ENCODE measurements at places on chromosomes 3 and 15.

DNA sequence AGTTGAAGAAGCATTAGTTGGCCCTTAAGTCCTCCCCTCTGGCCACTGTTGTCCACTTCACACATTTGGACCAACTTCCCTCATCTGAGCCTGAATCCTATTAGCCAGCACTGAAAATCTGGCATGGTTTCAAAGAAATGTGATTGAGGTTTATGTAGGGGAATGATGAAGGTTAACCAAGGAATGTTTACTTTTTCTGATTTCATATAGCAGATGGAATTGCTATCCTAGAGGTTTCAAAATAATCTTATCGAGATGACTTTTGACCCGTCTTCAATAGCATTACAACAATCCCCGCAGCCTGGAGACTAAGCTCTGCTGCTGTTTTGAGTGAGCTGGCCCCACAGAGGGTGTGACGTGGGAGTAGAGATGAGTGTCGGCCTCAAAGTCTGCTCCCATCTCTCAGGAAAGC lies 200.8 kb upstream of the IL12A start:
- DNase-seq, result no peak

DNA sequence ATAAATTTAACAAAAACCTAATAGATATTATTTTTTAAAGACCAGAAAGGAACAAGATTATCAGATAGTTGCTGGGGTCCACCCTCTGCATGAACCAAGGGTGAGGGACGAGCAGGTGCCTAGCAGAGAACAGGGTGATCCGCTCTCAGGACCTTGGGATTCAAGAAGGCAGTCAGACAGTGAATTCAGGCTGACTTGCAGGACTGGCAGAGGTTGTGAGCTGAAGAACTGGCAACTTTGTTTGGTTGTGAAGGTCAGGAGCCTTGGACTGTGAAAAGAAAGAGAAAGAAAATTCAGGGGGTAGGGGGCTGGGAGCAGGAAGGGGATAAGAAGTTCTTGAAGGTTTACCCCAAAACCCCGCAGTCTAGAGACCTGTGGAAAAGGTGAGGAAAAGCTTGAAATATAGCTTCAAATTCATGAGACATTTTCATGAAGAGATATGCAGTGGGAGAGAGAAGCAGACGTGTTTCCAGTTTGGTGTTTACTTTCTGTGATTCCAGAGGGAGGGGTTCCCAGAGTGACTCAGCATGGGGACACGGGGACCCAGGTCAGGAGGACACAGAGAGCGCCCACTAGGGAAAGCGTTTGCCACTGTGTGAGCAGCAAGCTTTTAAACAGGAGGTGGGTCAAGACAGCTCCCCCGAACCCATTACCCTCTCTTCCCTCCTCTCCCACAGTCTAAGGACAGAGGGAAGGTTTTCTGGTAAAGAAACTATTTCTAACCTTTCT lies 217.2 kb upstream of the UMPS start:
- no peak for DNase-seq

DNA sequence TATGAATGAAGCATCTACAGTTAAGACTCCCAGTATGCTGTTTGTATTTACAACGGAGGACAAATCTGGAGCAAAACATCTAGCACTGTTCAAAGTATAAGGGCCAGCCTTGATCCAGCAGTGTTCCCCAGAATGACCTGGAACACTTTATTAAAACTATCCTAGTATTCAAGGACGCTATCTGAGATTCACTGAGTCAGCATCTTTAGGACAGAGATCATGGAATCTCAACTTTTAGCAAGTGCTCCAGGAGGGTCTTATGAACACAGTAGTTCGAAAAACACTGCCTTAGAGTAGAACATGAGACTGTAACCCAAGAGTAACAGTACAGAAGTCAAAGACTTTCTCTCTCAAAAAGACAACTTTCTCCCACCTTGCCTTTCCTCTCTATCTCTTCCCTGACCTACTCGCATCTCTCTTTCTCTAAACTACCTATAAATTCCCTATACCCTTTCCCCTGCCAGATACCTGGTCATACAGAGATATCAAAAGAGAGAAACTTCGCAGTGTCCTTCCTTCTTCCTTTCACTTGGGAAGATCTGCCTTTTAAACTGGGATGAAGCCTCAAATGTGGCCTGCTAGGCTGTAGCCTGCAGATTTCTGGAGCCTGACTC lies 43.8 kb downstream of the AAGAB start:
- no peak for DNase-seq

GRCh38 chr15:43552256-43552655 lies 34.8 kb downstream of the MAP1A start:
- DNase-seq, result no peak

GRCh38 chr15:64009798-64010261 lies 36.5 kb downstream of the DAPK2 start:
- peak; percentile 62 for DNase-seq

- no peak for DNase-seq
These were observed 2.8 kb downstream of the VIPR1 start for GRCh38 chr3:42505128-42505848.

GRCh38 chr15:70820214-70820613 lies 33.7 kb downstream of the LARP6 start:
- no peak for DNase-seq

- no peak for DNase-seq
These were observed 18.6 kb downstream of the RFTN1 start for GRCh38 chr3:16494814-16495431.

DNA sequence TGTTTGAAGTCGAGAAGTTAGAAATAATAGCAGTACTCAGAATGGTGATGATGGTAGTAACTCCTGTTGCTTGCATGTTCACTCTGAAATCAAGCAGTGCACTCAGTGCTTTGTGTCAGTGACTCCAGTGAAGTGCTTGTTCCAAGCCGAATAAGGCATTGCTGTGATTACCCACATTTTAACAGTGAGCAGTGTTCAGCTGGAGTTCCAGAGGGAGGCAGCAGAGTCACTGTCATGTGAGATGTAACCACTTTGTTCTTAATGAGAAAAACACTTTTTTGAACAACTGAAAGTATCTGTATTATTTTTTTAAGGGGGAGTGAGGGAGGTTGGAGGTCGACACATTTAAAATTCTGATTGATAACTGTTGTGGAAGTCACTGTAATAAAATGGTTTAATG lies 3.7 kb downstream of the MDFIC2 start:
- no peak for DNase-seq

GRCh38 chr3:2735392-2735894 lies 374.7 kb downstream of the IL5RA start:
- DNase-seq, result no peak

DNA sequence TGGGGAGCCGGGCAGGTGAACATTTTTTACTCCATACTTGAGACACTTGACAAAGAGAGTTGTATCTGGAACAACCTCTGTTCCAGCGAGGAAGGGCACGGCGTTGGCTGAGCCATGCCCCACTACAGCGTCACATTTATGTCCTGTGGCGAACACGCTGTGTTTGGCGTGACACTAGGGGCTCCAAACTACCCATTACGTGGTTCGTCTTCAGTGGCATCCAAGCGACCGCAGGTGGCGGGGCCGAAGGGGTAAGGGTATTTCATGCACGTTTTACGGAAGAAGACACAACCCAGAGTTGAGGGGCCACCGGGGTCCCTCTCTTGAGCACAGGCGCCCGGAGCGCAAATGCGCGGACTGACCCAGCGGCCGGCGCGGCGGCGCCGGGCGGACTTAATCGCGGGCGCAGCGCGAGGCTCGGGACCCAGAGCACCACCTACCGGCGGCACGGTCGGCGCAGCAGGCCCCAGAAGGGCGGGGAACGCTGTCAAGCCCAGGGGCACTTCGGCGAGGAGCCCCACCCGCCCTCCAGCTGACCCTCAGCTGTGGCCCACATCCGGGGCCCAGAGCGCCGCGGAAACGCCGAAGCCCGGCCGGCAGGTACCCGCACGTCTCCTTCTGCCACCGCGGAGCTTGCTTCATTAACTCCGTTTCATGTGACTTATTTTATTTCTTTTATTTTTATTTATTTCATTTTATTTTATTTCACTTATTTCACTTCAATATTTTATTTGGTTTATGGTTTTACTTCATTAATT lies 36.4 kb upstream of the TRIM71 start:
- peak; percentile 64 for DNase-seq

GRCh38 chr15:89179966-89180875 lies 41.2 kb downstream of the RLBP1 start:
- no peak for DNase-seq

DNA sequence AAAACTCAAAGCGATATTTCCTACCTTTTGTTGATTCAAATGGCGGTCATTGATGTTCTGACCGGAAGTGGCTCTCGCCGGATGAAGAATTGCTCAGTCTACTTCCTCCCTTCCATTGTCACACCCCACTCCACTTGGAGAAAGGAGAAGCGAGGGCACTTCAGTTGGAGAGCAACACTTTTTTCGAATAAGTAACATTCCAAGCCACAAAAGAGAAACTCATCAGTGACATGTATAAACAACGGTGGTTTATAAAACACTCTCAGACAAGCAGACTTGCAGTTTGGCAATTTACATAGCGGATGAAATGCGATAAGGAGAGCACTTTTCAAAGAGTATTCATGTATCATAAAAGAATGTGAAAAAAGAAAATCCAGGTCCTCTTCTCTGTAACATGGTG lies 919.1 kb downstream of the MCTP2 start:
- no peak for DNase-seq

- peak; percentile 10 for DNase-seq
These were observed 140.5 kb downstream of the TLE3 start for GRCh38 chr15:69957175-69957574.

DNA sequence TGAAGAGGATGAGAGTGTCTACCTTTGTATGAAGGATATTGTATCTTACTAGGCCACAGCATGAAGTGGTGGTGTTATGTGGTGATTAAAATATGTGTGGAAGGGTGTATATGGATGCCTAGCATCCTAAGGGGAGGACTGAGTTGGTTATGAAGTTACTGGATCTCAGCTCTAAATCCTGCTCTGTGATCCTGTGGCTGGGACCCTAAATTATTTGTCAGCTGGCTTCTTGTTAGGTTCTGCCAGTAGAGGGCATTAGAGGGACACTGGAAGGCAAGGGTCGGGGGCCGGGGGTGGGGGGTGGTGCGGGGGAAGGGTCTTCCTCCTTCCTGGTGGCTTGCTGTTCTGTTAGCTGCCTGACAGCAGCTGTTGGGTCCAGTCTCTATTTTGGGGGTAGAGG lies 34.9 kb downstream of the MORF4L1 start:
- DNase-seq, result no peak

GRCh38 chr15:34737477-34737876 lies 17.3 kb downstream of the GJD2 start:
- DNase-seq, result no peak

GRCh38 chr3:40299721-40300335 lies 9.7 kb upstream of the EIF1B start:
- no peak for DNase-seq

DNA sequence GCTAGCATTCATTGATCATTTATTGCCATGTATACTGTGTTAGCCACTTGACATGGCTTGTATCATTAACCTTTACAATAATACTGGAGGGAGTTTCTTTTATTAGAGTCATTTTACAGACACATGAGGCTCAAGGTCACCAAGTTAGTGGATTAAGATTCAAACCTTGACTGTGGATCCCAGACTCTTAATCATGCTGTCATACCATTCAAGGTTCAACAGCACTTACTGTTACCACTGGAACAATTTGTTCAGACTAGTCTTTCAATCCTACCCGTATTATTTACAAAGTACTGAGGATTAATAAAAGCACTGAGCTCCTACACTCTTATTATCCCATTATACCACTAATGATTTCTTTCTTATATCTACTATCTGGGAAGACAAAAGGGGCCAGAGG lies 1.2 kb downstream of the COX17 start:
- DNase-seq, result no peak

GRCh38 chr3:67655364-67656121 lies 1.1 kb upstream of the SUCLG2 start:
- DNase-seq, result peak; percentile 84

DNA sequence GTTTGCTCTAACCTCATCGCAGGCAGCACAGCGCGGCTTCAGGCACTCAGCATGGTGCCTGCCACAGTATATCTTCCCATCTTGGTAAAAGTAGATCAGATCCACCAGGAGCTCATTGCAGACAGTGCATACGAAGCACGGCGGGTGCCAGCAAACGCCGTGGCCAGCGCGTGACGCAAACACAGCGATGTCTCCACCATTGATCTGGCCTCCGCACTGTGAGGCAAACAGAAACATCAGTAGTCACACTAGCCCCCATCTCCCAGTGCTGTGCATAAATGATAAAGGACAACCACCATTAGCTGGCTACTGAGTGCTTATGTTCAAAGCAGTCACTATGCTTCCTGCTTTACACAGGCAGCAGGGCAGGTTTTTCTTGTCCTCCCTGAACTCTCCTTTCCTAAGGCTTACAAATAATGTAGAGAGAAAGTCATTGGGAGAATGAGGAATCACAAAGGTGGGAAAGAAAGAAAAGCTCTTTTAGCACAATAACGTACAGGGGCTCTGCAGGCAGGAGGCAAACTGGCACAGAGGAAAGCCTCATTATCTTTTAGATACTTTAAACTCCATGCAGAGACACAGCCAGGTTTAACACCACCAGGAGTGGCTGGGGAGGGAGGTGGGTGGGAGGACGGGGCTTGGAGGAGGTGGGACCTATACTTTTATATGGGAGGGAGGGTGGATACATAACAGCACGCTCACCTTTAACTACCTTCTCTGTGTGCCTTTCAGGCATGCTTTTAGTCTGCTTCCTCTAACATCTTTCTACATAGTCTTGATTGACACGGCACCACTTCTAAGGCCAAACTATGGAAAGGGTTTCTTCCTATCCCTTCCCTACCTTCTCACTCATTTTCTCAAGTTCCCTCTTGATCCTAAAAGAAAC lies 67.9 kb downstream of the PRICKLE2 start:
- DNase-seq, result no peak

DNA sequence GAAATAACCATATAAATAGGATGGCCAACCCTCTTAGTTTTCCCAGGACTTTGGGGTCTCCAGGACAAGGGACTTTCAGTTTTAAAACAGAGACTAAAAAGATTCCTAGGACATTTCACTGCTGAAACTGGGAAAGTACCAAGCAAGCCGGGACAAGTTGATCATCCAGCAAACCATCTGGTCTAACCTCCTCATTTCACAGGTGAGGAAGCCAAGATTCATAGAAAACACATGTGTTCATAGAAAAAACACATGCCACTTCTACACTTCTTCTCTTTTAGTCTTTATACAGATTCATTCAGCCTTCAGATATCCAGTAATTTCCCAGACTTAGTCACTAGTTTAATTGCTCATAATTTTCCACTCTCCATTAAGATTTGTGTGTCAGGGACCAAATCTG lies 165.6 kb upstream of the CCDC54 start:
- DNase-seq, result no peak

GRCh38 chr3:127423856-127424765 lies 136.3 kb upstream of the PRR20G start:
- no peak for DNase-seq

- DNase-seq, result peak; percentile 36
These were observed 4.4 kb upstream of the BAHD1 start for GRCh38 chr15:40436116-40436891.

All from CD4-positive, alpha-beta T cell treated with Interleukin-6 for 4 hours (primary cell).